Activated CD8-positive, alpha-beta T cell treated with anti-CD3 and anti-CD28 coated beads for 36 hours (primary cell): ENCODE measurements at places on chromosomes 16 and 17. TPM values are rescaled to one million over a fixed set of nuclear protein-coding genes. Genes with fewer than 3 reads are reported as not detected.
A peak's percentile ranks its signal among the peaks of the same experiment; 100 is the strongest.

GRCh38 chr16:9837481-9837880, 344.7 kb downstream of the GRIN2A start:
- DNase-seq = no peak

Gene C1QL1
- total RNA-seq = not detected

Gene KCNJ2
- total RNA-seq = not detected

Gene MT1A
- not detected for total RNA-seq

Gene CHRNB1
- total RNA-seq = 11.7 TPM

Gene YBX2
- total RNA-seq = 0.83 TPM

Gene DNAH9
- total RNA-seq = not detected

DNA sequence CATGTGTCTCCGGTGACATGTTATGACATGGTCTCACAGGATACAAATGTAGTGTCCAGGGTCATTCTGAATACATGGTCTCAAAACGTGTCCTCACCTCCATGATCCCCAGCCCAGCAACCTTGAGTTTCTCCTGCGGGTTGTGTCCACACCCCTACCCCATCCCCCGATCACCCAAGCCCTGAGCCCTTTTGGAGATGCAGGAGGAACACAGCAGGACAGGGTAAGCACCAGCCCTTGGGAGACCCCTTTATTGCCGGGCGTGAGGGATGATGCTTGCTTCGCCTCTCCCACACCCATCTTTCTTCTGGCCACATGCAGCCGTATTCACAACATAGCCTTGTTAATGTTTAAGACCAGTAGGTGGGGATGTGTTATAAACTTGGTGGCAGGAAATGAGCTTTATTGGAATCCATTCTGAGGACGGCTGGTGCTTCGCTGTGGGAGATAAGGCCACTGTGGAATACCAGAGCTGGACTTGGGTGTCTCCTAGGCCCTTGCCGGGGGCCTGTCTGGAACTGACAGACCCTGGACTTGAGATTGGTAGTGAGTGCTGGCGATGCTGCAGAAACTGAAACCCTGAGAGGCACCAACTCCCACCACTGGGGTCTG, 5.5 kb downstream of the TMEM132E start:
- no peak for DNase-seq

GRCh38 chr17:29789196-29790170, 140.5 kb downstream of the SSH2 start:
- DNase-seq = no peak

DNA sequence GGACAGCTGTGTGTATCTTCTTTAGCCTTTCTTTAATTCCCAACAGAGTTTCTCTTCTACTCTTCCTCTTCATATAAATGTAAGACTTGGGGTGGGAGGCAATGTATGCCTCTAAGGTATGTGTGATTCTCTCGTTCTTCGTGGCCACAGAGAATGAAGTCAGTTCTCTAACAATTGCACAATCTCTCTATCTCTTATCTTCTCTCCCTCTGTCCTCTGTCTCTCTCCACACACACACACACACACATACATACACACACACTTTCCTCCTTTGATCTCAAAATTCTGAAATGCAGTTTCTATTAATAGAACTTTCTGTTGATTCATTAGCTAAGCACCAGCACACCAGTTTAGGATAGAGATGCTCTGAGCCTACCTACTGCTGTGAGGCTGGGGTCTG, 615.7 kb upstream of the SALL1 start:
- DNase-seq = no peak

GRCh38 chr16:27547134-27547533, 2.6 kb downstream of the GTF3C1 start:
- DNase-seq = peak; percentile 11

Gene NSRP1
- total RNA-seq = 28.4 TPM
